ENCODE measurements at places on chromosomes 2 and 18.

- no peak for DNase-seq
Measured at GRCh38 chr2:230863031-230863430, 1.7 kb upstream of the ITM2C start.

- peak; percentile 50 for DNase-seq
Measured at GRCh38 chr2:217331523-217332416, 471.9 kb upstream of the TNP1 start.

DNA sequence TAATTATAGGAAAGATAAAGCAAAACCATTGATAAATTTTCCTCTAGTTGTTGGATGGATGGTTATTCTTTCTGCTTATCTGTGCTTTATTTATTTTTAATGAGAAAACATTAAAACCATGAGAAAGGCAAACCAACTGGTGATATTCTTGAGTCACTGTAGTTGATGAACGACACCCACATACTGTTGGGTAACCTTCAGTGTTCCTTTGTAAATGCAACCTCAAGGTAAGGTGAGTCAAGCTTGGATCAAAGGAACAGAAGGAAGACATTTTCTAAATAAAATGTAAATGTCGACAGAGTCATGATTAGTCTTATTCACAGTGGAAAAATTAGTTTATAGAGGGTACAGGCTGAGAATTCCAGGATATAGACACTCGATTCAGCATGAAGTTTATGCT lies 12.7 kb downstream of the ABCB11 start:
- DNase-seq = no peak

GRCh38 chr2:74399785-74400184 lies 19.7 kb upstream of the DCTN1 start:
- no peak for DNase-seq

DNA sequence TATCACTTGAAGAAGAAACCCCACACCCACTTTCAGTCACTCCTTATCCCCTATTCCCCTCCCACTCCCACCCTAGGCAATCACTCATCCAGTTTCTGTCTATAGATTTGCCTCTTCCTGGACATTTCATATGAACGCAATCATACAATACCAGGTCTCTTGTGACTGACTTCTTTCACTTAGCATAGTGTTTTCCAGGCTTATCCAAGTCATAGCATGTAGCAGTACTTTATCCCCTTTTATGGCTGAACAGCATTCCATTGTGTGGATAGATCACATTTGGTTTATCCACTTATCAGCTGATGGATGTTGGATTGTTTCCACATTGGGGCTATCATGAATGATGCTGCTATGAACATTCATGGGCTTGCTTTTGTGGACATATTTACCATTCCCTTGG lies 6.6 kb downstream of the CFAP221 start:
- DNase-seq = no peak

DNA sequence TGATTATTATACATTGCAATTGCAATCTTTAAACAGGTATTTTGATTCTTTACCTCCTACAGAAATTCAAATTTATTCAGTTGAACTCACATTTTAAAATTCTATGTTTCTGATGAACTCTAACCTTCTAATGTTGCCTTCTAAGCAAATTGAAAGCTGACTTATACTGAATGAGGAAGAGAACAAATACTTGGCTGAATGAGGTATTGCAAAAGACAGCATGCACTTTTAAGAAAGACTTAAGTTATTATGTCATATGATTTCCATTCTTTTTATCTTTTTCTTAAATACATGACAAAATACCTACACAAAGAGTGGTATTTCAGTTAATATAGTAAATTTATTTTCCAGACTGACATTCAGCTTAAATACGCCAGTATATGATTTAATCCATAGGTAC lies 64.7 kb downstream of the FAM228A start:
- DNase-seq = no peak

- DNase-seq = no peak
Measured at GRCh38 chr18:56255381-56255780, 383.0 kb downstream of the TXNL1 start.

DNA sequence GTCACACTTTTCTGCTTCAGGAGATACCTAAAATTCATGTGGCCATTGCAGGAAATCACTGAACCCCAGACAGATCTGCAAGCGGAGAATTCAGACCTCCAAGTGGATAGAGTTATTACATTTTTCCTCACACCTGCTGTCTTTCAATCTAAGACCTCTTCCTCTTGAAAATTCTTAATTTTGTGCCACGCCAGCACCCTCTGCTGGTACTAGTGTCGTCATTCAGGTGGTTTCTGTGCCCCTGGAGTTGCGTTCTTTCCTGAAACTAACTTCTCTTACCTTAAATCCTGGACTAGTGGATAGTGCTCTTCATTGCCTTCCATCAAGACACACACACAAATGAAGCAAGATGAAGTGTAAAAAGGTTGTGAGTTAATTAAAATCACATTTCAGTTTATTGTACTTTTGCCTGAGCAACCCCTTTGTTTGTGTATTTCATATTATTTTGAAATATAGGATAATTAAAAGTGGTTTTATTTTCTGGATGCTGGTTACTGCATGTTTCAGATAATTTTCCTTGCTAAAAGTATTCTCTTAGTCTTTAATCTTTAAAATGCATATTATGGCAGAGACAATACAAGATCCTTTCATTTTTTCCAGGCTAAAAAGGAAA lies 1.6 kb upstream of the DNER start:
- no peak for DNase-seq

- no peak for DNase-seq
Measured at GRCh38 chr2:224518806-224519580, 66.2 kb downstream of the CUL3 start.

- DNase-seq = no peak
Measured at GRCh38 chr2:187329586-187329985, 118.5 kb downstream of the CALCRL start.

GRCh38 chr2:60033325-60033724 lies 520.1 kb downstream of the BCL11A start:
- no peak for DNase-seq

DNA sequence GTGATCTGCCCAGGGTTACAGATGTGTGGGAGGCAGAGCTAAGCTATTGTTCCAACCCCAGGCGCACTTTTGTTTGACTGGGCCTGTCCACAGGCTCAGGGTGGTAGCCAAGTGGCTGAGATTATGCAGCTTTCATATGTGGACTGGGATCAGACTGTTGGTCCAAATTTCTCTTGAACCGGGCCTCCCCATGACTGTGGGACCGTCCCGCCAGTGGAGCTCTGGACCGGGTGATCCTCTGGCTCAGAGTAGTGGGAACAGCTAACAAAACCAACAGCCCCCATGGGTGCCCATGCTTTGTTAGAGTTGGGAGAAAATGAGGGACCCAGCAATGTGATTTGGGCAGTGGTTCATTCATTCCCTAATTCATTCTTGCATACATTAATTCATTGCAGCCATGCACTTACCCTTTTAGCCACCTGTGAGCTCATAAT lies 86.8 kb upstream of the HS6ST1 start:
- DNase-seq = no peak

- no peak for DNase-seq
Measured at GRCh38 chr18:13136904-13137669, 81.5 kb upstream of the LDLRAD4 start.

GRCh38 chr18:8140841-8141501 lies 468.3 kb upstream of the RAB12 start:
- no peak for DNase-seq

DNA sequence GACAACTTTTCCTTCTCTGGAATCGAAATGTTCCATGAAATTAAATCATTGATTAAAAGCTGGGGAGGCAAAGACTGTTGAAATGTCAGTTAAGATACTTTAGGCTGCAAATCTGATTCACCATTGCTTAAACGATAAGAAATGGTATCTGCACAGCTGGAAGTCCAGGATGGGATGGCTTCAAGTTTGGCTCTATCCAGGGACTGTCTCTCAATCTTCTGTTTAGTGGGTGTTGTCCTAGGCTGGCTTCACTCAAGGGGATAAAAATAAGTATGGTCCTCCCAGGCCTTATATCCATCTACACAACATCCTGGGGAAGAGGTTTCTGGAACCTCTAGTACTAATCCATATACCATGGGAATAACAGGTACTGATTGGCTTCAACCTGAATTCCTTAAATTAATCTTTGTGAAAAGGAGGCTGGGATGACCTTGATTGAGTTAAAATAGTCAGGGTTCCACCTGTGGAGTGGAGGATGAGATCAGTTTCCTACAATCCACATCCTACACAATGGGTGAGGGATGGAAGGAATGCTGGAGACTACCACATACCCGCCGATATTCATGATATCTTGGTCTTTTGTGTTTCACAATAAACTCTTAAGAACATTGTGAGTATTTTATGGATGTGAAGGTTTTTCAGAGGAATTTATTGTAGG lies 156.0 kb upstream of the L3MBTL4 start:
- no peak for DNase-seq

GRCh38 chr2:107932488-107932887 lies 53.8 kb upstream of the SLC5A7 start:
- peak; percentile 10 for DNase-seq

- DNase-seq = no peak
Measured at GRCh38 chr2:176960061-176960460, 252.5 kb upstream of the HNRNPA3 start.

GRCh38 chr2:234521536-234521935 lies 24.7 kb upstream of the ARL4C start:
- DNase-seq = no peak

DNA sequence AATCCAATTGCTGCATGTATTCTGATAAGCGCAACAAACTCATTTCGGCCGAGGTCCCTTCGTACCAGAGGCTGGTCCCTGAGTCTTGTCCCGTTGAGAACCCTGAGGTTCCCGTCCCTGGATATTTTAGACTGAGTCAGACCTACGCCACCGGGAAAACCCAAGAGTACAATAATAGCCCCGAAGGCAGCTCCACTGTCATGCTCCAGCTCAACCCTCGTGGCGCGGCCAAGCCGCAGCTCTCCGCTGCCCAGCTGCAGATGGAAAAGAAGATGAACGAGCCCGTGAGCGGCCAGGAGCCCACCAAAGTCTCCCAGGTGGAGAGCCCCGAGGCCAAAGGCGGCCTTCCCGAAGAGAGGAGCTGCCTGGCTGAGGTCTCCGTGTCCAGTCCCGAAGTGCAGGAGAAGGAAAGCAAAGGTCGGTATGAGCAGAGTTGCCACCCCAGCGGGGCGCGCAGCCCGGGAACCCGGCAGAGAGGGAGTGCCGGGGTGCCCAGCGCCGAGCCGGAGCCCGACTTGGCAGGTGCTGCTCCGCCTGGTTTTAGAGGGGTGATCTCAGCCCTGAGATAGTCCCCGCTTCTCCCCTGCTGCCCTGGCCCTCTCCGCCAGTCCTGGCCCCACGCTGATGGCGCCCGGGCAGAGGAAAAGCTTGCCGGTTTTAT lies 714 bp downstream of the HOXD10 start:
- no peak for DNase-seq

Measured in left kidney (tissue), 8 donors.